Activated gamma-delta T cell treated with Interleukin-2 at 50 U/mL for 16 hours (primary cell): ENCODE measurements at places on chromosomes 4 and X.

GRCh38 chr4:76548704-76549103 is 113.7 kb downstream of the SHROOM3 start:
- no peak for DNase-seq

GRCh38 chr4:13476915-13477314 is 7.2 kb downstream of the RAB28 start:
- DNase-seq = no peak

GRCh38 chr4:82501154-82501442 is 60.7 kb downstream of the TMEM150C start:
- DNase-seq = no peak

DNA sequence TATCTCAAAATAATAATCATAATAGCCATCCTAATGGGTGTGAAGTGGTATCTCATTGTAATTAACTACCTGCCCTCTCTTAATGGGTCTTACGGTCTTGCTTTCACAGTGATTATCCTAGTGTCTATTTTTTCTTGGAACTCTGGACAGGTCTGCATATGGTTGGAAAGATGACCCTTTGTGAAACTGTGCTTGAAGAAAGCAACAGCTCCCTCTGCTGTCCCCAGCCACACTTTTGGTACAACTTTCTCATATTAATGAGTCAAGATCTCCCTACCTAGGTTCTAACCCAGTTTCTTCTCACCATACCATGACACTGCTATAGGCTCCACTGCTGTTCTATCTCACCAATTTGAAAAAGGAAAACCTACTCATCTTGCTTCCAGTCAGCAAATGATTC is 2.4 kb downstream of the TFDP3 start:
- no peak for DNase-seq

GRCh38 chr4:87298362-87298761 is 24.3 kb downstream of the HSD17B13 start:
- no peak for DNase-seq

DNA sequence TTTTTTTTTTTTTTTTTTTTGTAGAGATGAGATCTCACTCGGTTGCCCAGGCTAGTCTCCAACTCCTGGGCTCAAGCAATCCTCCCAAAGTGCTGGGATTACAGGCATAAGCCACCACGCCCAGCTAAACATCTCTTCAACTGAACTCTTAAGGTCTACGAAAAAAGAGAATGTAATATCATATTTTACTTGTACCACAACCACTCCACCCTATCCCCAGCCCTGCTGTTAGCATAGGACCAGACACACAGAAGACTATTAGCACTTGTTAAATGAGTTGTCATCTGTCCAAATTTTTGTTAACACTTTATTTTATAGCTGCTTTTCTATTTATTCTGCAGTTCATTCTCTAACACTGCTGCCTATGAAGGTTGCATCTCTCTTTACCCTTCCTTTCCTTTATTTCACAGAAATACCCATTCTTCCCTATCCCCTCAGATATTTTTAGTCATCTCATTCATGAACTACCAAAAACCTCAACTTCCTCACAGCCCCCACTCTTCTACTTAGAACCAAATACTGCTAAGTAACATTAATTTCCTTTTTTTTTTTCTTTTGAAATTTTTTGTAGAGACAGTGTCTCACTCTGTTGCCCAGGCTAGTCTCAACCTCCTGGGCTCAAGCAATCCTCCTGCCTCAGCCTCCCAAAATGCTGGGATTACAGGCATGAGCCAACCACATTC is 10.1 kb downstream of the SNX12 start:
- DNase-seq = no peak

GRCh38 chr4:89055157-89056080 is 1.6 kb downstream of the FAM13A start:
- no peak for DNase-seq

GRCh38 chr4:22476011-22476410 is 39.9 kb downstream of the ADGRA3 start:
- no peak for DNase-seq

DNA sequence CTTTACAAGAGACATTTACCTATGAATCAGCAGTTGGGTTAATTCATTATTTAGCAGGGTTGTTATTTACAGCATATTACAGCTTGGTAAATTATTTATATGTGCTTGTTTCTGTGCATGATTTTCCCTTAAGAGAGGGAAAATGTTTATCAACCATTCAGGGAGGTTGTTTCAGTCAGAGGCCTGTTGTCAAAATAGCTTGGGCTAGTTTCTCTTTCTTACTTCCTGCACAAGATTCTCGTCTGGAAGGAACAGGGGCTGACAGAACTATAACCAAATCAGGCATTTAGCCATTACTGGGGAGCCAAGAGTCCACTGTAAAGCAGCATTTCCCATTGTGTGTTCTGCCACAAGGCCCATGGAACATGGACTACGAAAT is 135.8 kb downstream of the HS6ST2 start:
- DNase-seq = no peak

- DNase-seq = no peak
Measured at GRCh38 chrX:16585486-16586376, 64.2 kb upstream of the S100G start.
